ENCODE measurements at places on chromosomes 1 and 21.

GRCh38 chr1:216812966-216813365 is 89.7 kb upstream of the ESRRG start:
- DNase-seq = no peak

DNA sequence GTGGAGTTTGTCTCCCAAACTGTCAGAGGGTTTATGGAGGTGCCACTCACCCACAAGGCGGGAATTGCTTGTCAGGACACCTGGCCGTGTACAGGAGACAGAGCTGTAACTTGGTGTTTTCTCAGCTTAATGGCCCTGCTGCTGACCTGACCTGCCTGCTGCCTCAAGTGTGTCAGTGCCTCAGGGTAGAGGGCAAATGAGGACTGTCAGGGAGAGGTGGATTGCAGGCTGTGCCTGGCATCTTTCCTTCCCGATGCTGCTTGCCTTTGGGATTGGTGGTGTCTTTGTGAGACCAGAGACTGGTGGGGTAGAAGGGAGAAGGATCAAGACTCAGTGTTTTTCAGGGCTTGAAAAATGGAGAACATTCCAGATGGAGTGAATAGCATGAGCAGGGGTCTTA is 31.4 kb downstream of the TMEM53 start:
- DNase-seq = no peak

GRCh38 chr1:198726455-198726854 is 87.6 kb downstream of the PTPRC start:
- no peak for DNase-seq

DNA sequence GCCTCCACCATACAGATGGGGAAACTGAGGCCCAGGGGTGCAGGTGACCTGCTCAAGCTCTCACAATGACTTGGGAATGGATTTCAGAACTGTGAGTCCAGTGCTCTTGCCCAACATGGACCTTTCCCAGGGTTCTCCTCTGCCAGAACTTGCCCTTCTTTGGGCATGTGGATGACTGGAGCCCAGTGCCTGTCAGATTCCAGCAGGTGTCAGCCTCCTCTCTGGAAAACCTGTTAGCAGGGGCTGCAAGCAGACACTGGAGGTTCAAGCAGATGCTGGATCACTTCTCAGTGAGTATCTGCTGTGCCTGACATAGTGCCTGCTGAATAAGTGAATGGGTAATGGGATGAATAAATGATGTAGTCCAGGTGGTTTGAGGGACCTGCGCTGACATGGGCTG is 314.2 kb upstream of the POU3F1 start:
- no peak for DNase-seq

GRCh38 chr1:205263580-205264190 is 35.9 kb downstream of the TMCC2 start:
- no peak for DNase-seq

DNA sequence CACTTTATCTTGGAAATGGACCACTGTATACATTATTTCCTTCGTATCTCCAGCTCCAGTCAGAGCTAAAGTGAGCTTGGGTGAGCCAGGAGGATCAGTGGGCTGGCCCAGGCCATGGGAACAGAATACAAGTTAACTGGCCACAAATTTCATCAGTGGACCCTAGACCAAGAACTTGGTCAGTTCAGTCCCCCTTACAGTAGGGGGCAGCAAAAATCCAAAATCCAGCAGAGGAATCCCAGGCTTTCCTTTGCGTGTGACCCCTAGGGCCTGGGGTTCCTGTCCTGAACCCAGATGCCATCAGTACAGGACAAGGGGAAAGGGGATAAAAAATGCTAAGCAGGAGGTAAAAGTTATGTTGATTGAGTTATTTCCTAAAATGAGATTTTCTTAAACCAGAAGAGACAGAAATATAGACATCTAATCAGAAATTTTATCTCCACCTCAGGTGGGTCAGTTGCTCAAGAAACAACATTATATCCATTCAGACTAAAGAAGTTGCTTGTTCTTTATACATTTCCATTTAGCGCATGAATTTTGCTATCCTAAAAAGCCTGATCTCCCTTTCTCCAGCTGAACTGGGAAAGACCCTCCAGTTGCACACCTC is 24.1 kb upstream of the LCE5A start:
- DNase-seq = no peak

GRCh38 chr1:165924117-165924516 is 96.7 kb downstream of the UCK2 start:
- no peak for DNase-seq

DNA sequence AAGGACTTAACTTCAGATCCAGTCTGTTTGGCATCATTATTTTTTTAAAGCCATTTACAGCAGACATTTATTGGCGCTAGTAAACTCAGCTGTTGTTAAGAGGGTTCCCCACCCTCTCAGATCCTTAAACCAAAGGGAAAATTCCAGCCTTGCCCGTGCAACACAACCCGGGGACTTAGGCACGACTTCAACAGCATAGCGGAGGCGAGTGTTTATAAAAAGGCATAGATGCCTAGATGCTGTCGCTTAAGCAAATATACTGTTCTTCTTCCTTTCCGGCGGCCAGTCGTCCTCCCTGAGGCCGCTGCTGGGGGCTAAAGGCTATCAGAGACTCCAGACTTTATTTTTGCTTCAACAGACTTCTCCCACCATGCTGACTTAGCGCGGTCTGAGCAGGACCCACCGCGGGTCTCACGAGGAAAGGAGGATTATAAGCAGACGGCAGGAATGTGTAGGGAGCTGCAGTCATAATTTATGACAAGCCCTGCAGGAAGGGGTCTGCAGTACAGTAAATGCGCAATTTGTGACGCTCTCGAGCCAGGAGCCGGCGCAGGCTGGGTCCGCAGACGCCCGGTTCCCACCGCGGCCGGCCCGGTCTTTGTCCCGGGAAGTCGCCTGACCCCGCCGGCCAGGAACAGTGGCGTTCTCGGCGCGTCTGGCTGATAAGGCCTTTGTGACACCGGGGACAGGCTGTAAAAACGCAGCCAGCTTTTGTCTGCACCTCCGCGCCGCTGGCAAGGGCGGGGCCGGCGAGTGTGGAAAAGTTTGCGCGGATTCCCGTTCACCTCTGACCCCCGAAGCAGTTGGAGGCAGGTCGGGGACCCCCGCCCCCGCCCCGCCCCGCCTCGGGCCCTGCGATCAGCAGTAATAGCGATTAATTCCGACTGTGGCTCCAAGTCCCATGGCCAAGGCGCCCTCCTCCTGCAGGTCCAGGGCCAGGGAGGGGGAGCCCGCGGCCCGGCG is 61.2 kb upstream of the ARHGEF16 start:
- DNase-seq = no peak

GRCh38 chr1:162725301-162725837 is 65.1 kb upstream of the HSD17B7 start:
- DNase-seq = no peak

GRCh38 chr1:177858332-177858821 is 111.5 kb downstream of the SEC16B start:
- no peak for DNase-seq

DNA sequence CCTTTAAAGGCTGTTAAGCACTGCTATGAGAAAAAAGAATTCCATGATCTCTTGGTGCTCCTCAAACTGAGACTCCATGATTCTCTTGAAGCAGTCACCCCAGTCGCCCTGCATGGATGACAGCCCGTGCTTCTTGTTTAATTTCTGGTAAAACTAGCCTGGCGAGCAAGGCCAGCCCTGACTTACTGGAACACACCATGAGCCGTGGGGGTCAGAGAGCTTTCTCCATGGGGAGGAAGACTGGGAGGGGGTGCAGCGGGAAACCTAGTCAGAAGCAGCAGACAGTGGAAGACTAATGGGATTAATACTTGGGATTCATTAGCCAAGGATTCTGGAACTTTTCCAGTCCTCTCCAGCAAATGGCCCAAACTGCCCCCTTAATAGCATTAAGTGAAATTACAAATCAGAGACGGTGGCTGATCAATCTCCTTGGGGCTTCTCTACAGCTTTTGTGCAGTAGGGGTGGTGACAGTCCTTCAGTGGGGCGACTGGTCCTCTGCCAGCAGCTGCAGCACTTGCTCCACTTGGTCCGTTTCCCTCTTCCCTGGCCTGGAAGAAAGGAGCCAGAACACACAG is 57.2 kb upstream of the LRRN2 start:
- DNase-seq = no peak

- no peak for DNase-seq
Observed at GRCh38 chr1:235567812-235568503, 63.7 kb upstream of the B3GALNT2 start.

GRCh38 chr1:43565600-43566360 is 35.1 kb downstream of the PTPRF start:
- DNase-seq = no peak

DNA sequence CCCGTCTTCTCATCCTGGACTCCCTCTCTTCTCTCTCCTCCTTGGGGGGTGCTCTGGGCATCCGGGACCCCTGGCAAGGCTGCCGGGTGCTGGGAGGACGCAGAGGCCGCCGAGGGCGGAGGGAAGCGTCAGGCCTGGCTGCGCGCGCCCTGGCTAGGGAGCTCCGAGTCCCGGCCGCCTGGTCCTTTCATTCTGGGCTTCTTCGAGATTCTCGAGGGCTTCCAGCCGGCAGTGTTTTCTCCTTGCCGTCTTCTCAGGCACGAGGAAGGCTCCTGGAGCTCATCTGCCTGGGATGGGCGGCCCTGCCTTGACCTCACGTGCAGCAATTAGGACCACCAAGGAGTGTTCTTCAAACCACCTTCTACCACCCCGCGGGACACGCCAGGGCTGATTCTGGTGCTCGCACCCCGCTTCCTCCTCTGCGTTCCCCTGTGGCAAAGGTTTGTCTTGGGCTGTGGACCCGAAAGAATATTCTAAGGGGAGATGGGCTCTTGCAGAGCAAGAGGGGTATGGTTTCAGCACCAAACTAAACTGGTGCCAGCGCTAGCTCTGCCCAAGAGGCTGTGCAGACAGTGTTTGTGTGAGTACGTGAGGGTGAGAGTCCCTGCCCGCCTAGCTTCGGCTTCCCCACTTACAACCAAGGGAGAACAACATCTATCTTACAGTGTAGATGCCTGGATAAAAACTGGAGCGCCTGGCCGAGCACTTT is 36.5 kb downstream of the PIK3CD start:
- DNase-seq = no peak

GRCh38 chr1:220448217-220448616 is 79.7 kb upstream of the MARK1 start:
- DNase-seq = no peak

GRCh38 chr1:72283022-72283306 is 625 bp upstream of the NEGR1 start:
- no peak for DNase-seq

GRCh38 chr1:171113382-171113781 is 22.7 kb downstream of the FMO3 start:
- DNase-seq = no peak

DNA sequence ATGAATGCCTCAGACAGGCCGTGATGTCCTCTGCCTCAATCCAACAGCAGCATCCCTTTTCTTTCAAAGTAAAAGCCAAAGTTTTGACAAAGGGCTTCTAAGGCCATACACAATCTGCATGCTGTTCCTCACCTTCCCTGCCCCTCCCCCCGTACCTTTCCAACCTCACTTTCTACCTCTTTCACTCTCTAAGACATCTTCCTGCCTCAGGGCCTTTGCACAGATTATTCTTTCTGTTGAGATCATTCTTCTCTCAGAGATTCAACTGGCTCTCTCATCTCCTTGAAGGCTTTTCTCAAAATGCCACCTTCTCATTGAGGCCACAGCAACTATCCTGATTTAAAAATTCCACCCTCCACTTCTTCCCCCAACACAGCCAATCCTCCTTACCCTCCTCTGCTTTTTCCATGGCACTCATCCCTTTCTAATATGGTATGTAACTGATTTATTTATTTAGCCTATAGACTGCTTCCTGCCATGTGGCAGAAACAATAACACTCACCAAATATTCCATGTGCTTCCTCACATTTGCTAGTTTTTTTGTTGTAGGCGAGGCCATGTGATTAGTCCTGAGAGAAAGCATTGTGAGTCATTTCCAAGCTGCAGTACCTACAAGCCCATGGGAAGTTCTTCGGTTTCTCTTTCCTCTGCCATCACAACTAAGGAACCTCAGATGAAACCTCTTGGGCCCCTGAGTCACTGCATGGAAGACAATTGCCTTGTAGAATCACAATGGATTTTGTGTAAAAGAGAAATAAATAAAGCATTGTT is 58.7 kb upstream of the GADD45A start:
- no peak for DNase-seq

DNA sequence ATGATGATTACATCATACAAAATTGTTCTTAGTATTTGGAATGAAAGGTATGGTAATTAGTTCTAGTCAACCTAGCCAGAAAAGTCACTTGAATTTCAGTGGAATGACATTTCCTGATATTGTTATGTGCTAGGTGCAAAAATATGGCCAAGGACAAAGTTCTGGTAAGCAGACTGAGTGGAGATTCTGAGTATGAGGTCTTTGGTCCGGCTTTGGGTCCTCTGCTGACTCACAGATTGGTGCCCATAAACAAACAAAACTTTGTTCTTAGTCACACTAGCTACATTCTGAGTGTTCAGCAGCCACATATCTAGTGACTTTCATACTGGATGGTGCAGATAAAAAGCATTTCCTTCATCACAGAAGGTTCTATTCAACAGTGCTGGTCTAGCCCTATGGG is 206.1 kb downstream of the ZNF648 start:
- DNase-seq = no peak

- no peak for DNase-seq
Observed at GRCh38 chr1:244917073-244917670, 52.8 kb upstream of the HNRNPU start.

DNA sequence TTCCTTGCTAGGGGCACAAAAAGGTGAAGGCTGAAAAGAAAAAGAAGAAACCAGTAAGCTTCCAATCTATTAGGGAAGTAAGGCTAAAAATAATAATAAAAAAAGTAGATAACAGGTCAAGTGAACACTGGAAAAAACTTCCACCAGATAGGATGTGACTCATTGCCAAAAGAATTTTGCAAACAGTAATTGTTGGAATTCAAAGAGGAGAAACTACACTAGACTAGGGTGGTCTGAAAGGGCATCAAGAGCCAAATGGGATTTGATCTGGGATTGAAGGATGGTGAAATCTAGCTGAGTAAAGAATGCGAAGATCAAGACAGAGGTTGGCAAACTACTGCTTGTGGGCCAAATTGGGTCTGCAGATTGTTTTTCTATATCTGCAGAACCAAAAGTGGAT is 6.0 kb upstream of the ST6GALNAC3 start:
- no peak for DNase-seq

DNA sequence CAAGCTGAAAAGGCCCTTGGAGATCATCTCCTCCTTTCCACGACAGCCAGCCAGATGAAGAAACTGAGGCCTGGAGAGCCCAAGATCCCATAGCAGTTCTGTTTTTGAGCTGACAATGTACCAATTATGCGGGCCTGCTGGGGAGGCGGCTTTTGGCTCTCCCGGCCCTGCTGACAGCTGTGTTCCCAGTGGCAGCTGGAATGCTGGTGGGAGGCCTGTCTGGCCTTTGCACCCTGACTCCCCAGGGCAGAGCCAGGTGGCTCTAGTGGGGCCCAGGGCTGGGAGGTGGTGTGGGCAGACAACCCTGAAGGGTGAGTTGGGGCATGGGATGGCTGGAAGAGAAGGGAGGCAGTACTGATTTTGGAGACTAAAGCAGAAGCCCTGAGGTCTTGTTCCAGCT is 30.7 kb upstream of the WASF2 start:
- DNase-seq = no peak

DNA sequence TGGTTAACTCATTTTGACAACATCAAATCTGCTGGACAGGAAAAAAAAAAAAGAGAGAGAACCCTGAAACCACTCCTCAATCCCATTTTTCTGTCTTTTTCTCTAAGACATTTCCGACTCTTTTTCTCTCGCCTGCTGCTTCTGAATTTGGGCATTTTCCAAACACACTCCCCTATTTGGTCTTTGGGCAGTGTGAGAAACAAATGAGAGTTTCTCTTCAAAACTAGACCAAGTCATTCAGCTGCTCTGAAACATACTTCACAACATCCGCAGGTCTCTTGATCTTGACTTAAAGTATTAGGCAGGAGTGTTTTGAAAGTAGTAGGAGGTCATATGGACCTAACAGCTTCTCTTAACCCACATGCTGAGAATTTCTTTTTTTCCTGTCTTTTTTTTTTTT is 364.8 kb upstream of the ESRRG start:
- DNase-seq = no peak
